ENCODE measurements at places on chromosomes 3 and 15.

DNA sequence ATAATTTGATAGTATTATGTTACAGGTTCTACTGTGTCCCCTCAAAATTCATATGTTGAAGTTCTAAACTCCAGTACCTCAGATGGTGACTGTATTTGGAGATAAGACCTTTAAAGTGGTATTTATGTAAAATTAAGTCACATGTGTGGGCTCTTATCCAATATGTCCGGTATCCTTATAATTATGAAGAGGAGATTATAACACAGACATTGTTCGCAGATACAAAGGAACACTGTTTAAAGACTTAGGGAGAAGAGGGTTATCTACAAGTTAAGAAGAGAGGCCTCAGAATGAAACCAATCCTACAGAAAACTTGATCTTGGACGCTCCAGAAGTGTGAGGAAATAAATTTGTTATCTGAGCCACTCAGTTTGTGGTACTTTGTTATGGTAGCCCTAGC, 50.9 kb downstream of the DPH6 start:
- no peak for DNase-seq

- no peak for DNase-seq
These were observed 176.6 kb downstream of the KLF13 start for GRCh38 chr15:31503256-31503655.

DNA sequence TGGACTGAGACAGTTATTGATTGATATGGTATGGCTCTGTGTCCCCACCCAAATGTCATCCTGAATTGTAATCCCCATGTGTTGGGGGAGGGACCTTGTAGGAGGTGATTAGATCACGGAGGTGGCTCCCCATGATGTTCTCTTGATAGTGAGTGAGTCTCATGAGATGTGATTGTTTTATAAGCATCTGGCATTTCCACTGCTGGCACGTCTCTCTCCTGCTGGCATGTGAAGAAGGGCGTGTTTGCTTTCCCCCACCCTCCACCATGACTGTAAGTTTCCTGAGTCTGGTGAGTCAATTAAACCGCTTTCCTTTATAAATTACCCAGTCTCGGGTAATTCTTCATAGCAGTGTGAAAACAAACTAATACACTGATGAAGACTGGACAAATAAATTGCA, 105.6 kb upstream of the MELTF start:
- DNase-seq, result no peak

- no peak for DNase-seq
These were observed 25.7 kb upstream of the NEO1 start for GRCh38 chr15:73026511-73027054.

GRCh38 chr3:123150449-123151215, 51.1 kb upstream of the SEC22A start:
- DNase-seq, result no peak

Measured in NCI-H2029 treated with DMSO at 0.1 percent for 48 hours (cell line).